ENCODE measurements at places on chromosomes 2 and 18.

- no peak for DNase-seq
Measured at GRCh38 chr18:62942578-62942977, 227.2 kb downstream of the PHLPP1 start.

- no peak for DNase-seq
Measured at GRCh38 chr18:47747260-47747795, 183.1 kb downstream of the SMAD2 start.

DNA sequence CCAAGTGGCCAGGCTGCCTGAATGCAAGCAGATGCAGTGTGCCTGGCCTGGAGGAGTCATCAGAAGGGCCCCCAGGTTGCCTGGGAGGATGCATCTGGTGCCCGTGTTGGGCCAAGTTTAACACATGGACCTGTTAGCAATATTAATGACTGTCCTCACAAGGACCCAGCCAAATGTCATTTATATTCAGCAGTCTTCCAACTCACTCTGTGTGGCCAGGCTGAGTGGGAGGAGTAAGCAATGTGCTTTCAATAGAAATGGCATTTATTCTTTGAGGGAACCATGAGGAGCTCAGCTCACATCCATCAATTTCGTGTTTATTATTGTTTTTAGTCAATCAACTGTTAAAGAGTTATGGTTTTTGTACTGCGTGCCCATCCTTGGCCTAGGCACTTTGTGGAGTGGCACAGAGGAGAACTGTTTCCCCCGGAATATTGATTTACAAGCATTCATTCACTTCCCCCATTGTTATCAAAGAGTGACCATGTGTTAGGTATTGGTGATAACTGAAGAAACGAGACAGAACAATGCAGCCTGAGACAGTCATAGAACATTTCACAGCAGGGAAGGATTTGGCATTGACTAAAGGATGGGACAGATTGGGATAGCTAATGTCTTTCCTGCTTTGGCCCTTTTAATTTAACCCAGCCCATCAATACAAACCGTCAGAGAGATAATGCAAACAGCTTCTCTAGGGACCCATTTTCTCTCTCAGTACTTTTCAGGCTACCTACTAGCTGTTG, 725.2 kb downstream of the TSN start:
- DNase-seq: no peak

DNA sequence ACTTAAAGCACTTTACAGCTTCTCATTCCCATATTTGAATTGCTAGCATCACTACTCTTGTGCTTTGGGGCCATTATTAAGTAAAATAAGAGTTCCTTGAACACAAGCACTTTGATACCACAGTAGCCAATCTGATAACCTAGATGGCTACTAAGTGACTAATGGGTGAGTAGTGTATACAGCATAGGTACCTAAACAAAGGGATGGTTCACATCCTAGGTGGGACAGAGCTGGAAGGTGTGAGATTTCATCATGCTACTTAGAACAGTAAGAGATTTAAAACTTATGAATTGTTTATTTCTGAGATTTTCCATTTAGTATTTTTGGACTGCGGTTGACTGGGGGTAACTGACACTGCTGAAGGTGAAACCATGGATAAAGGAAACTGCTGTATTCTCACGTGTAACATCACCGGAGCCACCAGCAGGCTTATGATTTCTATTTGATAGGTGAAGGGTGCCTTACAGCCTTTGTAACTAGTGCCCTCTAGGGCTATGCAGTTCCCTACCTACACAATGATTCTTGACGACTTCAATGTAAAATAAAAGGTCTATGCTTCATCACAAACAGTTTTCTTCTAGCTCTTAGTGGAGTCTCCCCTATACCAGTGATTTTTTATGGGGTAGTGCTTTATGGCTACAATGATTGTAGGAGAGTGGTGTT, 22.1 kb upstream of the CRIM1 start:
- DNase-seq: no peak

DNA sequence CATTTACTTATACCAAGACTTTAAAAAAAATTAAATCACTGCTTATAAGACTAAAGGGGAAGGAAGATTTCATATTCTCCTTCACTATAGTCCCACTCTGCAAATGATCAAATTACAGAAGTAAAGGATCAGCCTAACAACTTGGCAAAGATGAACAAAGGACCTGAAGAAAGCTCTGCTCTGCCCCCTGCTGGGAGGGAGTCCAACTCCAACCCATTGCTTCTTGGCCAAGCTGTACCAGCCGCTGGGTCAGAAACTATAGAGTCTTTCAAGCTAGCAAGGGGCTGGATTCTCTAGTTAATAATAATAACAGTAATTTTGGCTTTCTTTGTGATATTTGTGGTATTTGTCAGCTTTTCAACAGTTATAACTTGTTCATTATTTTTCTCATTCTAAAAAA, 927.0 kb upstream of the CRIM1 start:
- peak; percentile 33 for DNase-seq

DNA sequence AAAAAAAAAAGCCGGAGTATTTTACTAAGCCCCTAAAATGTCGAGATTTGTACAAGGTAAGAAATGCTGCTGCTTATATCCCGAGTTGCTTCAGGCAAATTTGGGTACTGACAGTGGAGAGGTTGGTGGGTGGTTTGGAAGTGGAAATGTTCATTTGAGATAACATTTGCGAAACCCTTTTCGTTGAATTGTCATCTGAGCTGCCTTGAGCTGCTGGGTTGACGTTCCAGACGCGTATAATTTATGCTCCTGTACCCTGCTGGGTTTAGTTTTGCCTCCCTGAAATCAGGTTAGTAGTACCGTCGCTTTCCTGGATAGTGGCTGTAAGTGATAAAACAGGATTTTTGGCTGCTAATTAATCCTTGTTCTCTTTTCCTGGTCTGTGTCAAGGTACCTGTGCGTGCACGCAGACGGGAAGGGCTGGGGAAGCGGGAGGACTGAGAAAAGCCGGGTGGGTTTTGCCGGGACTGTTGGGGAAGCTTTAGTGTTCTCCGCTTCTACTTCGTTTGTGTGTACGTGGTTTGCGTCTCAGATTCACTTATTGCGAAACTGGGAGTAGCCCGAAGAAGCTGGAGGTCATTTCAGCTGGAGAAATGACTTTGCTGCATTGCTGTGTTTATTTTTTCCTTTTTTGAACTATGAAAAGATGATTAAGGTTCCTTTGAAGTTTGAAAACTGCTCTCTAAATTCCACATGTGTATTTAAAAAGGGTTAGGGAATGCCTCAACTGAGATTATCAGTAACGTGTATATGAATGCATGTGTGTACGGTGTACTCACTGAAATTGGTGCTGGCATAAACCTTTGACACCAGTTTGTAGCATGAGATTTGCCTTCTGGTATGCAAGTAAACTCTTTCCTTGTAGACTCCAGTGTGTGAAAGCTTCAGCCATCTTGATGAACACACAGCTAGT, 709 bp downstream of the UGP2 start:
- DNase-seq: peak; percentile 49

All from astrocyte of the hippocampus (primary cell).